ENCODE measurements at places on chromosomes 4 and X.

DNA sequence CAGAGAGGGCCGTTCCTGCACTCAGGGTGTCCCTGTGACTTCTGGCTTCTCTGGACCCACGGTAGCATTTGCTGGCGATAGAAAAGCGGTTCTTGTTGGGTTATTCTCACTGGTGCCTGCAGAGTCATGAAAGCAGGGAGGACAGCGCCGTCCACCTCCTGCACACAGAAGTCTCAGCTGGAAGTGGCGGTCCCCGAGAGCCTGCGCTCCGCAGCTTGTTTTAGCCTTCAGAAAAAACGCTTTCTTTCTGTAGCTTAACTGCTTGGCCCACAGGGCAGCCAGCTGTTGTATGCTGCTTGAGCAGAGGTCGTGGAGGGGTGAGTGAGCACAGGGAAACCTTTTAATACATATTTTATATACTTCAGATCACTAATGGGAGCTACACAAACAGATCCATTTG is 400.7 kb upstream of the FAT1 start:
- DNase-seq, result no peak

DNA sequence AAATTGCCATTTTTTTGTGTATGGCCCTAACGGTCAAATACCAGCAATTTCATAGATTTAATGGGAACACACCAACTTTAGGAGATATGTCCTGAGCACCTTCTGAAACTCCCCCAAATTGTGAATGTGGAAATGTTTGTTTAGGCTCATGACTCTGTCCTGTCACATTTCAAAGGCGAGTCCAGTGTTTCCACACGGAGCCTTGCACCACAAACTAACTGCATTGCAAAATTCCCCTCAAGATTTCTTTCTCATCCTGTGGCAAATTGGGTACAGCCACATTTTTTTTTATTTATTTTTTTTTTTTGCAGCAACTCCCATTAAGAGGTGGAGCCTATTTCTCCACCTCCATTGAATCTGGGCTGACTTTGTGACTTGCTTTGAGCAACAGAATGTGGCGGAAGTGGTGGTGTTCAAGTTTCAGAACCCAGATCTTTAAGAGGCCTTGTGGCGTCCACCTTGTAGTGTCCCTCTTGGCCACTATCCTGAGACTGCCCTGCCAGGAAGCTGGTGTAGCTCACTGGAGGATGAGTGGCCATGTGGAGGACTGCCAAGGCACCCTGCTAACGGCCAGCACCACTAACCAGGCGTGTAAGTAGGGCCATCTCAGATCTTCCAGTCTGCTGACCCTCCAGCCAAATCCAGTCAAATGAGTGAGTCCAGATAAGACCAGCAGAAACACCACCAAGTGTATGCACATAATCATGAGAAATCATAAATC is 172.4 kb upstream of the SCML1 start:
- DNase-seq, result no peak

GRCh38 chr4:140069066-140069465 is 84.9 kb downstream of the MAML3 start:
- no peak for DNase-seq

DNA sequence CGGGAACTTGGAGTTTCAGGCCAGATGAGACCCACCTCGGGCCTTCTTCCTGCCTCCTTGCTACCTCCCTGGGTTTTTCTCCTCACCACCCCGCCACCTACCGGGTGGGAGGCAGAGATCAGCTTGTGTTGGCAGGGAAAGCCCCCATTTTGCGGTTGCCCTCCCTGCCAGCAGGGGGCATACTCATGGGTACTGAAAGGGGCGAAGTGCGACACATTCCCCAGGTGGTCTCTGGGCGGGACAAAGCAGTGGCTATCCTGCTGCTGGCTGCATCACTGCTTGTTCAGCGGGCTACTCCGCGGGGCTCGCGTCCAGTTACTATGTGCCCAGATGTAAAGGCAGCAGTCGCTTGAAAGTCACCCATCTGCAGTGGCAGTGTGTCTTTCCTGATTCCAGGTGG is 330.3 kb downstream of the PDHA2 start:
- DNase-seq, result no peak

DNA sequence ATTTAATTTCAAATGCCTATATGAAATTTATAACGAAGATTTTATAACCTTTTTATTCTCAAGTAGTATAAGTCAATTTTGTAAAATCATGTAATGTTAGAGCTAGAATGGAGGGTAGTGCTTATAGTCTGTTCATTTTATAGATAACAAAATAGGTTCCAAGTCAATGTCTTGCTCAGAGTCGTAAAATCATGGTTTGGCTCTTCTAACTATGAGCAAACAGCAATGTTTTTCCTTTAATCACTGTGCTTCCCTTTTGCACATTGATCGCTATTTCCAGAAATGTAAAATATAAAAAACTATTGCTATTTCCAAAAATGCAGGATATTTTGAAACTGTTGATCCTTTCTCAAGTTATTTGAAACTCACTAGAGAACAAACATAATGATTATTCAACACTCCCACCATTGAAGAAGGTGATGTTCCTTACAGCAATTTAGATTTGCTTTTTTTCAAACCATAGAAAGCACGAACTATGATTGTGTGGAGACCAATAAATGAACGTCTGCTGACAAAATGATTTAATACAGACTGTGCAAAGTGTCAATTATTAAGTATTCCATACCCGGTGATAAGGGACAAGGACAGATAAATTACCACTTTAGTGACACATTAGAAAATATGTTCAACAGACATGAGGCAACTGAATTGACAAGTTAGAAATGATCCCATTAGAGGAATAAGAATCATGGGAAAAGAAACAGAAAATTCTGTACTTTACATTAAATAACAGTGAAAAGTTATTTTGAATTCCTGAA is 412.1 kb upstream of the TECRL start:
- DNase-seq, result no peak

GRCh38 chr4:98546910-98547594 is 111.4 kb downstream of the TSPAN5 start:
- DNase-seq, result no peak

DNA sequence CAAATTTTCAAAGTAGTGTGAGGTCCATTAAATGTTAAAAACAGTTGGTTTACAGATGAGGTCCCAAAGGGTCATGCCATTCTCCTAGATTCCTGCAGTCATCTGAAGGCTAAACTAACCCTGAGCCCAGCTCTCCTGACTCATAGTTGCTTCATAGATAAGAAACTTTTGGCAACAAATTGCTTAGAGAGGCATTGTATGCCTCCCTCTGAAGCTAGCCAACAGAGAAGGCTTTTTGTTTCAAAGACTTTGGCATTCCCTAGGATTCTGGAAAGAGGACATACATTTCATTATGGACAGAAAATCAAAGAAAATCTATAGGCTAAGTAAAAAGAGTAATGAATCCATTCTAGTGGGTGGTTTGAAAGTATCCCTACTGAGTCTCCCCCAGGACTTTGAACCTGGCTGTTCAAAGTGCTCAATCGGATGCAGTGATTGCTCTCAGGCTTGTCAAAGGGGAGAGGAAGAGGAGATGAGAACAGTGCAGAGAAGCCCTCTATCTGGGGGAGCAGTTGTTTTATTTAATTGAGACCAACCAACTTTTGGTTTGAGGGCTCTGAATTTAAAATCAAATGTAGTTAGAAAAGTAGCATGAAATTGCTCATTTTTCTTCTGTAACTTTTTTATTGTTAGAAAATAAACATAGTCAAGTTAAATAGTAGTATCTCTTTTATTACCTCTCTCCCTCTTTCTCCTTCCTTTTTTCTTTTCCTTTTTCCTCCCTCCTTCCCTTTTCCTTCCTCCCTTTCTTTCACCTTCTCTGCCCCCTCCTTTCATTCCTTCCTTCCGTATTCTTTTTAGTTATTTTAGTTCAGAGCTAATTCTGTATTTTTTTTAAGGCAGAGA is 72.3 kb upstream of the ZNF518B start:
- no peak for DNase-seq

DNA sequence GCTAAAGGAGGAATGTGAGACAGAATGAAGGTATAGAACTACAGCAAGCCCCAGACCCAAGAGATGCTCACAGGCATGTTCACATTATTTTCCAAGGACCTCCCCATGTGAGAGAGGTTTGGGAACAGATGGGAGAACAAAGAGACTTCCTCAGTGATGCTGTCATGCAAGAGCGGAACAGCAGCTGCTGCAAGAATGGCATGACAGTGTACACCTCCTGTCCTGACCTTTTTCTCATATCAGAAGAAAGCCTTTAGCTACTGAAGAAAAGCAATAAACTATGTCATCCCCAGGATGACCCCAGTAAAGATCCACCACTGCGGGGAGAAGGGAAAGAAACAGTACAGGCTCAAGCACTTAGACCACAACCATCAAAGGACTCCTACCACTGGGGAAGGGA is 7.2 kb downstream of the PRDM5 start:
- DNase-seq, result no peak

GRCh38 chr4:110289601-110290100 is 91.2 kb upstream of the ELOVL6 start:
- DNase-seq, result no peak

GRCh38 chr4:16217300-16218051 is 8.8 kb downstream of the TAPT1 start:
- DNase-seq, result no peak

- DNase-seq, result no peak
Observed at GRCh38 chrX:30224536-30224935, 5.9 kb upstream of the MAGEB3 start.
